ENCODE measurements at places on chromosomes 1 and 21.

DNA sequence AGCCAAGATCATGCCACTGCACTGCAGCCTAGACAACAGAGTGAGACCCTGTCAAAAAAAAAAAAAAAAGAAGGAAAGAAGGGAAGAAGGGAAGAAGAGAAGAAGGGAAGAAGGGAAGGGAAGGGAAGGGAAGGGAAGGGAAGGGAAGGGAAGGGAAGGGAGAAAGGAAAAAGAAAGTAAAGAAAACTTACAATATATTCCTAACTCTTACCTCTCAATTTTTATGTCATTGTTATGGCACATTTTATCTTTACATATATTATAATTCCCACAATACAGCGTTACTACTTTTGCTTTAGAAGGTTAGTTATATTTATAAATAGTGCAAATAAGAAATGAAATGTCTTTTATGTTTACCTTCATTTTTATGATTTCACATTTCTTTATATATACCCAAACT is 358.7 kb downstream of the HHIPL2 start:
- no peak for DNase-seq

DNA sequence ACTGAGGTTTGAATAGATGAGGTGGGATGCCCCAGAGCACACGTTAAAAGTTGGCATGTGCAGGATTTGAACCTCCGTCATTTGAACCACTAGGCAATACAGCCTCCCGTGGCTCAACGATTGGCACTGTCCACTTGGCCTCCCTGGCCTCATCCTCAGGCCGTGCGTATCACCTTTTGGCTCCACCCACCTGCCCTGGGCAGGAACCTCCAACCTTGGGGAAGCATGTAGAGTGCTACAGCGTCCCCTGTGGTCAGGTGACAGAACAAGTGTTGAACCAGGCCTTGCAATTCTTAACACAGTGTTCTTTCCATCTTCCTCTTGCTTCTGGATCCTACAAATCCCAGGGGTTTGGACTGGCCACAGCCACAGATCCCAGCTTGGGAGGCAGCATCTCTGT is 112.6 kb downstream of the PAX7 start:
- DNase-seq: no peak

- DNase-seq: no peak
Observed at GRCh38 chr1:5519366-5520135, 472.7 kb downstream of the NPHP4 start.

DNA sequence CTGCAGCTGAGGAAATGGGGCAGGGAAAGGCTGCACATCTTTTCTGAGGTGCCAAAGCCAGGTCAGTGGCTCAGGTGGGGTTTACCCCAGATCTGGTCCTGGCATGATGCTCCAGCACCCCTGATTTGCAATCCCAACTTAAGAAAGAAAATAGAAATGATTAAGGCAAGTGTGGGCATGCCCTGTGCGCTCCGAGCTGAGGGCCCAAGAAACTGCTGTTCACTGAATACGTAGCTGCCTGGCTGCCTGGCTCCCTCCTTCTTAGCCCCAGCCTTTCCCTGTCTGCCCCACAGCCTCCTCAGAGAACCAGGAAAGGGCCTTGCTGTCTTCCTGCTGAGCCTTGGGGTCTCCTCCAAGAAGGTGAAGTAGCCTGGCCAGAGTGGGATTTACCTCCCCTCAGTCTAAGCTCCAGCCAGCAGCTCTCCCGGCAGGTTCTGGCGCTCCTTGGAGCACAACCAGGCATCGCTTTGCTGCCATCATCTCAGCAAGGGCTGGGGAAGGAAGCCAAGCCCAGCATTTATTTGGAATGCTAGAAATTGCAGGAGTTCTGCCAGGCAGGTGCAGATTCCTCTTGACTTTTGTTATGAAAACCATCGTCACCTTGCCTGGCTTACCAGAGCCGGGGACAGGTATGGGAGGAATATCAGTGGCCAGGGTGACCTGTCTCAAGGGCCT is 51.3 kb upstream of the SELENON start:
- no peak for DNase-seq

DNA sequence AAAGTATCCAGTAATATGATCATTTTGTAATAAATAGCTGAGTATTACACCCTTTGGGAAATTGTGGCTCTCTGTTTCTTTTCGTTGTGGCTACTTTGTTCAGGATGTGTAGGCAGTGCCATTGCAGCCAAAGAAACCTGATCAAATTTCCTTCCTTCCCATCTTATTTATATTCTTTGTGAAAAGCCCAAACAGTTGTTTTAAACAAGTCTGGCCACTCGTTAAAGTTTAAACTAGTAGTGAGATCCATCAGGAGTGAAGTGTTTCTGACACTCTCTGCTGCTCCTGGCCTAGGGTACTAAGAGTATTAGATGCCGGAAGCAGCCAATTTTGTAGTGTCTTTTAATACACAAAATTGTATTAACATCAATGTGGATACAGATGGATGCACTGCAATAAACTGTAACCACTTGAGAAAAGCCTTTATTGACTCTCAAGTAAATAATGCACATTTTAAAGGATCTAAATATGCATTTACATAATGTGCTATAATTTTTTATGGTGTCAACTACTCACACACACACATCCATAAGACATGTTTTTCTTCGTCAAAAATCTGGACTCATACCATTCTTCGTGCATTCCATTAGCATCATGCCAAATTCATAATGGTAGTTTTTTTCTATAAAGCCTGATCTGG is 317.9 kb downstream of the NFIA start:
- DNase-seq: no peak

GRCh38 chr21:42737951-42738590 is 84.7 kb downstream of the PDE9A start:
- peak; percentile 63 for DNase-seq

DNA sequence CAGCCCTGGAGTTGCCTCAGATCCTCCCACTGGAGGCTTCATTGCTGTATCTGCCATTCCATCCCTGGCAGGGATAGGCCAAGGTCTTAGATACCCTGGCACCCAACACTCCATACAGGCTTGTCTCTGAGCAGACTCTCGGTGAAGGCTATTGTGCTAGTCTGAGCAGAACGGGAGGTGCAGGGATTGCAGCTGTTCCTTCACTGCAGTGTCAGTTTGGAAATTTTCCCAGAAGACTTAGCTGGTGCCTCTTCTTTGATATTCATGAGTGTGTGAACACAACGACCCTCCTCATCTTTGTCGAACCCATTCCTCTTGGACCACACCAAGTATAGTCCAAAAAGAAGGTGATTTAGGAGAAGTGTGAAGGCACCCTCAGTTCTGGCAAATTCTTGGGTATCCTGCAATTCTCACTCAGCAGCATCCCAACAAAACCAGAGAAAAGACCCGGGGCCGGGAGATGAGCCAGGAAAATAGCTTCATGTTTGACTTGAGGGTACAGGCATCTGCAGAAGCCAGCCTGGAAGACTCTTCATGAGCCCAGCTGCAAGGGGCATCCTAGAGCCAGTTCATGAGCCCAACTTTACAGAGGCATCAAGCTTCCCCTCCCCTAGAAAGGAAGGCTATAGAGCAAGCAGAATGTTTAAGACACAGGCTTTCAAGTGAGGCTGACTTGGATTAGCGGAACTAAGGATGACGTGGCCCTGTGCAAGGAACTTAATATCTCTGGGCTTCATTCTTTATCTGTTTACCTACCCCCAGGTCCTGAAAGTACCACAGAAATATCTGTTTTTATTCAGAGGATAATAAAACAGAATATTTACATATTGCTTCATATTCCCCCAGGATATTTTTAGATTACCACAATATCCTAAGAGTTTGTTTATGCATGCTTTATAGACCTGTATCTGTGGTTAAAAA is 38.8 kb upstream of the HAO2 start:
- no peak for DNase-seq

GRCh38 chr1:110218739-110219138 is 8.6 kb downstream of the KCNC4 start:
- DNase-seq: no peak

- DNase-seq: no peak
Observed at GRCh38 chr1:112393631-112393974, 2.4 kb upstream of the CTTNBP2NL start.

GRCh38 chr1:32619701-32620485 is 30.5 kb downstream of the ZBTB8OS start:
- DNase-seq: no peak

DNA sequence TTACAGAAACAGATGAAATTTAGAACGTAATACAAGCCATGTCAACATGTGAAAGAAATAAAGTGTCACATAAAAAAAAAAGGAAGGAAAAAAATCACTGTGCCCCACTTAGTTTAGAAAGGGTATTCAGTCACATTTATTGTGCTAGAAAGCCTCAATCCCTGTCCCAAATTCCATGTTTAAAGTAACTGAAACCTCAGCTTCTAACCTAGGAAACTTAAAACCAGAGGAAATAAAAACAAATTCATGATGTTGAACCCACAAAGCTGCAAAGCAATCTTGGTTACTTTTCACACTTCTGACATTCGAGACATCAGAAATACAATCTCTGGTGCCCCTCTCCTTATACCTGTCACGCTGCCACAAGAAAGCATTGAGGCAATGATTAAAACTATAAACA is 101.8 kb downstream of the NBPF12 start:
- no peak for DNase-seq

- DNase-seq: peak; percentile 89
Observed at GRCh38 chr1:211133836-211134669, at the start of gene KCNH1. KCNH1 (minus strand) TSS chr1:211134148; CDS start chr1:211133945, 203 bp downstream.

DNA sequence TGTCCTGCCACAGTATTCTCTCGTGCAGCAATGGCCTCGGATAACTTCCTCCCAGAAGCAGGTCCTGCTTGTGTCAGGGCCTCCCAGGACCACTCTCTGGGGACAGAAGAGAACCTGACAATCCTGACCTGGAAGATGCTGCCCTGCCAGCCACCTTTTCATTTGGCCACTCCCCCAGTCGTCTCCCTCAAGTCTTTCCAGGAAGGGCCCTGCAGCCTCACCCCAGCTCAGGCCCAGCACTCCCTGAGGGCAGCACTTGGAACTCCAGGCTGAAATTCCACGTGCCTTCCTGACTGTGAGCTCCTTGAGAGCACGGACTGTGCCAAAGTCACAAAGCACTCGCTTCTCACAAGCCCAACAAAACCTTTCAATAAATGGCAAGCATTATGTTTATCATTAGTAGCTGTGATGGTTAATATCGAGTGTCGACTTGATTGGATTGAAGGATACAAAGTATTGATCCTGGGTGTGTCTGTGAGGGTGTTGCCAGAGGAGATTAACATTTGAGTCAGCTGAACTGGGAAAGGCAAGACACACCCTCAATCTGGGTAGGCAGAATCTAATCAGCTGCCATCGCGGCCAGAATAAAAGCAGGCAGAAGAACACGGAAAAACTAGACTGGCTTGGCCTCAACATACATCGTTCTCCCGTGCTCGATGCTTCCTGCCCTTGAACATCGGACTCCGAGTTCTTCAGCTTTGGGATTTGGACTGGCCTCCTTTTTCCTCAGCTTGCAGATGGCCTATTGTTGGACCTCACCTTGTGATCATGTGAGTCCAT is 2.3 kb upstream of the CLEC20A start:
- DNase-seq: peak; percentile 33

DNA sequence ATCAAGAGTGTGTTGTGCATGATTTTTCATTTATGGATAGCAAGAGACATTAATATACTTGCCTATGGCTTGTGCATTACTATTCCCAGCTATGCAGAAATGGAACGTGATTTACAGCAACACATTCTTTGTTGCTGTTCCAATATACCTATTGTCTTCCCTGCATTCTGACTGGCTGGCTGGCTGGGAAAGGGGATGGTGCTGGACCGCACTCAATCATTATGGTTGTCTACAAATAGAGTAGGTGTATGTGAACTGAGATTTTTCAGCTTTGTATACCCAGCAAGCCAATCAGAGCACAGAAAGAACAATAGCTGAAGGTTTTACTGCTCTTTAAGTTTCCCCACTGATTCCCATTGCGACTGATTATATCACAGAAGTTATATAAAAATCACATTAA is 167.5 kb downstream of the ATG4C start:
- DNase-seq: no peak

DNA sequence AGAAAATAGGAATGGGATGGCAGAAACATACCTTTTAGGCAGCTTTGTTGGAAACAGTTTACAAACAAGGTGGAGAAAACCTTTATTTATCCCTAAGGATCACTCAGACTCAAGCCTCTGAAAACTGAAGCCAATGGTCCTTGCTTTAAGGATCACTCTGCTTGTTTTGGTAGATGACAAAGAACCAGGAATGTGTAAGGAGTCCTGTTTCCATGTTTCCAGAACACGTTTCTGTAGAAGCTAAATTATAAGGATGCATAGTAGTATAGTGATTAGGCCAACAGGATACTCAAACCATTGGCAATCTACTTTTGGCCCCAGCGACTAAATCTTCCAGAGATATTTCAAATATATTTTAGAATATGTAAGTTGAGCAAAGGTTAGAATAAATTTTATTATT is 149.1 kb upstream of the HP1BP3 start:
- DNase-seq: no peak

GRCh38 chr1:200161801-200162200 is 134.3 kb downstream of the NR5A2 start:
- no peak for DNase-seq

DNA sequence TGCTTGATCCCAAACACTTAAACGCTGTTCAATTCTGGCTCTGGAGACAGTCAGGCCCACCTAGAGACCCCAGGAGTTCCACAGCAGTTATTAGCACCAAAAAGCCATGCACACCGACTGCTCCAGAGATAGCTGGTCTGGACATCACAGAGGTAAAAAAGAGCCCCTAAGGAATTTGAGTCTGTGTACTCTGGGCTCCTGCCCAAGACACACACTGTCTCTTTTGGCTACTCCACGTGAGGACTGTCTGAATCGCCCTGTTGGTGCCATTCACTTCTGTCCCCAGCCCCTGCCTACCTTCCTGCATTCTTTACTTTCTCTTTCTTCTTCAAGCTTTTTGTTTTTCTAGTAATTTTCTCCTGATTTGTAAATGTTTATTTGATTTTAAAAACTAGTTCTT is 197.4 kb downstream of the ADGRL2 start:
- DNase-seq: no peak

DNA sequence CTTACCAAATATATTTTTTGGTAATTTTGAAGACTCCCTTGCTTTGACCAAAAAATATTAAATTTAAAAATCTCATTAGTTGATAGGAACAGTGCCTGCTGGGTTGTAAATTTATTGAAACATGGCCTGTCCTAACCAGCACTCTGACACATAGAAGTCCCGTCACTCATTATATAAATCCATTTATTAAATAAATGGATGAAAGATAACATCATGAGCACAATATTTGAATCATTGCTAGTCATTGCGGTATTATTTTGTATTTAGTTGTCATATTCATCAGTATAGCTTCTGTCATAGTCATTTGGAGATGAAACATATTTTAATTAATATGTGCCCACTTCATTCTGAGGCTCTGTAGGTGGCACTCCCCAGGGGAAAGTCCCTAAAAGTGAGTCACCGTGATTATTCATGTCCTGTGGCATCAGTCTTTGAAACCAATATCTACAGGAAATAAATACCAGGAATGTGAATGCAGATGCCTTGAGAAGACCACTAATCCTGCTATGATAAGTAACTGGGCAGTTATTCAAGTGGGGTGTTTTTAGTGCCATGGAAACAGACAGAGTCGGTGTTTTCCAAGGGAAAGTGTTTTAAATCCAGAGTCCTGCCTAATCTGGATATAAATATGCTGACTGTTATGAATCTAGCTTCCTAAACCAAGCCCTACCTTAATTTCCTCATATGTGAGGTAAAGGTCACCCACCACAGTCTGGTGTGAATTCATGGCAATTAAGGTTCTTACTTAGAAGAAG is 302.0 kb downstream of the DUSP10 start:
- DNase-seq: no peak

GRCh38 chr1:89581859-89582258 is 51.1 kb upstream of the LRRC8C start:
- DNase-seq: no peak

GRCh38 chr1:110112656-110113055 is 413 bp downstream of the UBL4B start:
- DNase-seq: no peak
